Fibroblast of skin of right quadriceps (primary cell): ENCODE measurements at places on chromosomes 6 and 20.

DNA sequence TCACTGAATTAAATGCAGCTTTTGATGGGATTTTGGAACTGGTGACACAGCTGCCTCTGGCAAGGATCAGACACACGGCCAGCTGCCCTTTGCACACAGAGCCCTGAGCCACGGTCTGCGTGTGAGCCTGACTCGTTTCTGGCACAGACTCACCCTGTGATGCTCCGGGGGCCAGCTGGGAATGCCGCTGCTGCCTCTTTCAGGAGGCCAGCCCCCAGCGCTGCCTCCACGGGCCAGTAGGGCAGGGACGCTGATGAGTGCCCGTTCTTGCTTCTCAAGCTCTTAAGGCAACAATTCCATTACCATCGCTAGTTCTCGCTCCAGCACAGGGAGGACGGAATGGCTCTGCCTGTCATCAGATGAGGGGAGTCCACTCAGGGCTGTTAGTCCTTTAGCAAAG, 61.6 kb downstream of the IRF4 start:
- no peak for DNase-seq

DNA sequence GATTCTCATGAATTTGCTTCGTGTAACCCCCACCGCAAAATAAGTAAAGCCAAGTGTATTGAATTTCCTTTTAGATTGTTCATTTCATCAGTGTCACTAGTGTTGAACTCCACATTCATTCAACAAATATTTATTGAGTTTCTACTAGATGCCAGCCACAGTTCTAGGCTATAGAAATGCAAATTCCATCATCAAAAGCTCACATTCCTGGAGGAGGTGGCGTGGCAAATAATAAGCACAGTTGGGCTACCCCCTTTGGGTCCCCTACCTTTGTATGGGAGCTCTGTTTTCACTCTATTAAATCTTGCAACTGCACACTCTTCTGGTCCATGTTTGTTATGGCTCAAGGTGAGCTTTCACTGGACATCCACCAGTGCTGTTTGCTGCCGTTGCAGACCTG, 12.7 kb upstream of the ME1 start:
- no peak for DNase-seq

DNA sequence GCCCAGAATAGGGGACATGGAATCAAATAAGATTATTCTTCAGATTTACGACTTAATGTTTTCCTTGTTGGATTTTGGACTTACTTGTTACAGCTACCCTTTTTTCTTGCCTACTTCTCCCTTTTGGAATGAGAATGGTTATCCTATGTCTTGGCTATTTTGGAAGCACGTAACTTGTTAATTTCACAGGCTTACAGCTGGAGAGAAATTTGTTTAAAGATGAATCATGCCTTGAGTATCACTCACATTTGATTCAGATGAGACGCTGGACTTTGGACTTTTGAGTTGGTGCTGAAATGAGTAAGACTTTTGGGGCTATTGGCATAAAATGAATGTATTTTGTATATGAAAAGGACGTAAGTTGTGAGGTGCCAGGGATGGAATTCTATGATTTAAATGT, 83.3 kb downstream of the SMPDL3A start:
- no peak for DNase-seq

DNA sequence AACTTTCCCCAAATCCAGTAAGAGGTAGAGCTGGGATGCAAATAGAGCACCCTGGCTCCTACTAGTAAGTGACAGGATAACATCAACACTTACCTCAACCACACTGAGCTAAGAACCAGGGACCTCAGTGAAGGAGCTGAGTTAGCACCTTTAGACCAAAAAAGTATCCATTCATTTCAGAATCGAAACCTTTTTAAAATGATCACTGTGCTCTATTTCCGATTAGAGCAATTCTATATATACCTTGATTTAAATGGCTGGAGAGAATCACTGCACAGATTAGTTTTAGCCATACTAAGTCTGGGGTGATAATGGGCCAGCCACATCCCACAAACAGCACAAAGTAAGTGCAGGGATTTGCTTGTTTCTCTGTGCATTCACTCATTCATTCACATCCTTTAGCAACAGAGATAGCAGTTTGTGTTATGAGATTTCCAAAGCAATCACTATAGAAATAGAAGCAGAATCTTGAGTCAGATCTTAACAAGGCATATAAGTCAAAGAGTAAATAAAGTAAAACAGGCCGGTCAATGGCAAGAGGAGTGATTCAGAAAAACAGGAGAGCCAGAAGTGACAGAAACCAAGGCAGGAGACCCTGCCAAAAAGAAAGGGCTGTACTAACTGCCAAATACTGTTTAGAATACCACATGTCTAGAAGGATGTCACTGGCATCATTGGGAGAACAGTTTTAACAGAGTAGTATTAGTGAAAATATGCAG, 136.3 kb downstream of the KIF13A start:
- peak; percentile 8 for DNase-seq

DNA sequence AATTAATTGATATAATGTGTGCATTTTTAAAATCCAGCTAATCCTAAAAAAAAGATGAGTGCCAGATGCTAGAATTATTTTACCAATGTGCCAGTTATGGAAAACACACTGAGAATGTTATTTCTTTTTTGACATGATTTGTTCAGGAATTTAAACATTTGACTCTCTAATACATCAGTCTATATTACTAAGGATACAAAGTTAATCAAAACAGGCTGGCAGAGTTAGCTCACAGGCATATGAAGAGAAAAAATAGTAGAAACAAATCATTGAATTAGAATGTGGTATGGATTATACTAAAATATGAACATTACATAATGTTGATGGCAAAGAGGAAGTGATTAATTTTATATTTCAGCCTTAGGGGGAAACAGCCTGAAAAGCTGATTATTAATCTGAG, 368.3 kb upstream of the GJE1 start:
- no peak for DNase-seq
